Breast epithelium (tissue), 4 donors: ENCODE measurements at places on chromosomes 13 and 19.

- DNase-seq: no peak
Measured at GRCh38 chr19:51712461-51713081, 11.2 kb downstream of the HAS1 start.

DNA sequence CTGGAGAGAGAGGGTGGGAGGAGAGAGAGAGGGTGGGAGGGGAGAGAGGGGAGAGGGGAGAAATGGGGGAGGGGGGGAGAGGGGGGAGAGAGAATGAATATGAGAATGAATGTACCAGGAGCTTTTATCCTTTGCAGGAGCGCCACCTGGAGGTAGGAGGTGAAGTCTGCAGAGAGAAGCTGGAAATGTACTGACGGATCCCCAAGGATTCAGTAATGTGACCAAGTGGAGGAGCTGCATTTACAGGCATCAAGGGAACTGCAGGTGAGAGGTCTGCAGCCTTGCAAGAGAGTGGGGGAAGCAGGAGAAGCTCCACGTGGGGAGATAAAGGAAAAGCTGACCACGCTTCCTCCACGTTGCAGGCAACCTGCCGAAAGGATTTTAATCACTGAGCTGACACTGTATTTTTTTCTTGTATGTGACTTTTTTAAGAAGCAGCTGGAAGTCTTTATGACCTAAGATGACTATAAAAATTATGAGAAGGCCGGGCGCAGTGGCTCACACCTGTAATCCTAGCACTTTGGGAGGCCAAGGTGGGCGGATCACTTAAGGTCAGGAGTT, 33.7 kb downstream of the VSTM1 start:
- no peak for DNase-seq

DNA sequence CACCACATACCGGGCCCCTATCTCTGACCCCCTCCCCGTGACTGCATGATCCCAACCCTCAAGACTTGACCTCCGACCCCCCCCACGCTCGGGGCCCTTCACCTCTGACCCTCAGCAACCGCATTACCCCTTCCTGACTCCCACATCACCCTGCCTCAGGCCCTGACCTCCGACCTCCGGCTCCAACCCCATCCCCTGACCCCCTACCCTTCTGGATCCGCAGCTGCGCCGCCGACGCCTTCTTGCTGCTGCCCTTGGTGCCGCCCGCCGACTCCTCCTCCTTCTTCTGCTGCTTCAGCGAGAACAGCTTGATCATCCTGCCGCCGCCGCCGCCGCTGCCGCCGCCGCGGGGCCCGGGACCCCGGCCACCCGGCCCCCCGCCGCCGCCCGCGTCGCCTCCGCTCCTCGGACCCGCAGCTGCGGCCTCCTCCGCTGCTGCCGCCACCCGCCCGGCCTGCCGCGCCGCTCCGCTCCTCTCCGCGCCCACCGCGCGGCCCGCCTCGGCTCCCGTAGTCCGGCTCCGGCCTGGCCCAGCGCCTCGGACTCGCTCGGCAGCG, at the start of gene UBE2M:
Gene UBE2M, minus strand, starts transcription at position 546 of the 557 bp plus-strand sequence. Its CDS starts 230 bp downstream, at position 316.
- no peak for DNase-seq

DNA sequence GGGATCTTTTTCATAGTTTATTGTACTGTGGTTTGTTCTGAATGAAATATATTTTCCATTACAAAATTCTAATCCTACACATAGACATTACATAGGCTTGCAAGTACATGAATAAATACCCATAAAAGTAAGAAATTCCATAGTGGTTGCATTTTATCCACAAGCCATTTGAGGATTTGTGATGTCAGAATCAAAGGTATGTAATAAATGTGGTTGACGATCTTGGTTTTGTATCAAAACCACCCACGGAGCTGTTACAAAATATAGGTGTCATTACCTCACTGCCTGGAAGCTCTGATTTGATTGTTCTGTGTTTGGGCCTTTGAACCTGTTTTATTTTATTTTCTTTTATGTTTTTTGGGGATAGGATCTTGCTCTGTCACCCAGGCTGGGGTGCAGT, 125.1 kb downstream of the NALCN start:
- no peak for DNase-seq

- DNase-seq: peak; percentile 91
Measured at GRCh38 chr19:51570962-51571575, at the start of gene ZNF175. TSS of gene ZNF175 (plus strand) at chr19:51571283. CDS start at chr19:51573330, 2,047 bp downstream.

DNA sequence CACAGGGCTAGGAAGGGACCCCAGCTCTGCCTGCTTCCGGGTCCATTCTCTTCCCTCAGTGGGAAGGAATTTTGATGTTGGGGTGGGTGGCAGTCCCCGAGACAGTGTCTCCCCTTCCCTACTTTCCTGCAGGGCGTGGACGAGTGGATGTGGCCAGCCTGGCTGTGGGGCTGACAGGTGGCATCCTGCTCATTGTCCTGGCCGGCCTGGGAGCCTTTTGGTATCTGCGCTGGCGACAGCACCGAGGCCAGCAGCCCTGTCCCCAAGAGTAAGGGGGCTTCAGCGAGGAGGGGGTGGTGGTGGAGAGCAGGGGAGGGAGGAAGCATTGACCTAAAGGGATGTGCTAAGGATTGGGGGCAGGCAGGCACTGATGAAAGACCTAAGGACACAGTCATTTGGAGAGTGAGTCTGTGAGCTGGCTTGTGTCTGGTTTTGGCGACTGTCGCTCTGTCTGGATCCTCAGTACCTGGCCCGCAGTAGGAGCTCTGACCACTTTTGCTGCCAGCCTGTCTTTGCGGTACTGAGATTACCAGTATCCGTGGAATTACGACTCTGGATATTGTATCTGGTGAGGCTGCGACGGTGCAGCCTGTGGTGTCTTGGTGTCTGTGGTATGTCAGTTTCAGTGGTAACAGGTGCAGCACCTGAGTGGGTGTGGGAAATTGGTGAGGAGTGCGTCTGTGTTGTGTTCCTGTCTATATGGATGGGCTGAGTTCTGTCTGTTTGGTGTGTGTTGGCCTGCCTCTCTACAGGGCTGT, 2.4 kb upstream of the PRR12 start:
- DNase-seq: no peak

- no peak for DNase-seq
Measured at GRCh38 chr13:95660981-95661581, 15.9 kb upstream of the DNAJC3 start.

DNA sequence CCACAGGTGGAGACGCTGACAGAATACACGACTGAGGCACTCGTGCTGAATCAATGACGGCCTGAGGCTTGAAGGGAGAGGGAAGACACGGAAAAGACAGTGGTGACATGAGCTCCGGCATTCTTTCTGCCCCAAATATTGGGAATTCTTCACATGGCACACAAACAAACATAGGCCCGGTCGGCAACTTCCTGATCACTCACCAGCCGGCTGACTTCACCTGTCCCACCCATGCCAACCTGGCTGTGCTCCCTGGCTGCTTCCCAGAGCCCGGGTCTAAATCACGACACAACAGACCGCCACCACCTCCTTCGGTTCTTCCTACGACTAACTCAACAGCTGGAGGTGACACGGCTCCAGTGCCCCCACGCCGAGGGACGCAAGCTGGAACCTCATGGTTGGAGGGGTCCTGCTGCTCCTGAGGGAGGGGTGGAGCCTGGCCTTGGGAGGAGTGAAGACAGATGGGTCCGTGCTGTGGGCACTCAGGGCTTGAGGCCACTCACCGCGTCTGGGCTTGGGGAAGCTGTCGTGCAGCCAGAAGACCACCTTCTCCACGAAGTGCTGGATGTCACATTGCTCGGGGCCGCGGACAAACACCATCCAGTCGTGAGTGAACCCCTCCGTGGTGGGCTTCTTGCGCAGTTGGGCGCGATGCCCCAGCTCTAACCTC, 9.6 kb downstream of the MLLT1 start:
- DNase-seq: no peak

DNA sequence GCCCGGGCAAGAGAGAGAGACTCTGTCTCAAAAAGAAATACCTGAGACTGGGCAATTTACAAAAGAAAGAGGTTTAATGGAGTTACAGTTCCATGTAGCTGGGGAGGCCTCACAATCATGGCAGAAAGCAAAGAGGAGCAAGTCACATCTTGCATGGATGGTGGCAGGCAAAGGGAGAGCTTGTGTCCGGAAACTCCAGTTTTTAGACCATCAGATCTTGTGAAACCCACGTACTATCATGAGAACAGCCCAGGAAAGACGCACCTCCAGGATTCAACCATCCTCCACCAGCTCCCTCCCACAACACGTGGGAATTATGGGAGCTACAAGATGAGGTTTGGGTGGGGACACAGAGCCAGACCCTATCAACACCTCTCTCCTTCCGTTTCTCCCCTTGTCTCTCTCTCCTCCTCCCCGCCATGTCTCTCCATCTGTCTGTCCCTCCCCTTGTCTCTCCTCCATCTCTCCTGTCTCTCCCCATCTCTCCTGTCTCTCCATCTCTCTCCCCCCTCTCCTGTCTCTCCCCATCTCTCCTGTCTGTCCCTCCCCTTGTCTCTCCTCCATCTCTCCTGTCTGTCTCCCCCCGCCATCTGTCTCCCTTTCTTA, 10.0 kb downstream of the POLR2E start:
- DNase-seq: no peak

DNA sequence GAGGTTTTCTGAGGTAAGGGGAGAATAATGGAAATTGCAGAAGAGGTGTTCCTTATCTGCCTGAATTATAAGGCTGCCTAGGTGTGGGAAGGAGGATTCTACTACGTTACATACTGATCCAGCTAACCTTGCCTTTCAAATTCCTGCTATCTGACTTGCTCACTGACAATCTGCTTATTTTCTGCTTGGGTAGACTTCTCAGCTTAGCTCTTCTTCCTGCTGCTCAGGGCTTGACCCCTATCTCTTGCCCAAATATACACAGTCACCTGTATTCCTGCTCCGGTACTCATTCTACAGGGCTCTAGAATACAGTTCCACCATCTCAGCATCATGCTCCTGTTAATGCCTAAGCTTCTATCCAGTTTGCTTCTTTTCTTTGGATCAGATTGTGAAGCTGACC, 1607.6 kb downstream of the OLFM4 start:
- no peak for DNase-seq

DNA sequence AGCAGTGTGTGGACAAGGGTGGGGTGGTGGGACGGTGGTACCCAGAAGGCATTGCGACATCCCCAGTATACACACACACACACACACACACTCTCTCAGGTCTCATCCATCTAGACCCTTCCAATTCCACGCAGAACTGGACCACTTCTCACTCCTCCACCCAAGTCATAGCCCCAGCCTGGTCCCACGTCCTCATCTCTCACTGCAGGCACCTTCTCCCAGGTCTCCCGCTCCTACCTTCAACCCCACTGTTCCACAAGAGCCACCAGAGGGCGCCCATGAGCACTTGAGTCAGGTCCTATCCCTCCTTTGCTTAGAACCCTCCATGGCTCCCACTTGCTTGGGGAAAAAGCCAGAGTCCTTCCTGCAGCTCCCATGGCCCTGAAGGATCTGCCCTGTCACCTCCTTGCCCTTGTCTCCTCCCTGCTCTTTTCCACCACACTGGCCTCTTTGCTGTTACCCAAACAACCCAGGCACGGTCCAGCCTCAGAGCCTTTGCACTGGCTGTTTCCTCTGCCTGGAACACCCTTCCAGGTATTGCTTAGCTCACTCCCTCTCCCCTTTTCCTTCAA, 62.6 kb downstream of the IER2 start:
- DNase-seq: peak; percentile 59

- no peak for DNase-seq
Measured at GRCh38 chr13:79227418-79227817, 178.6 kb downstream of the RBM26 start.

DNA sequence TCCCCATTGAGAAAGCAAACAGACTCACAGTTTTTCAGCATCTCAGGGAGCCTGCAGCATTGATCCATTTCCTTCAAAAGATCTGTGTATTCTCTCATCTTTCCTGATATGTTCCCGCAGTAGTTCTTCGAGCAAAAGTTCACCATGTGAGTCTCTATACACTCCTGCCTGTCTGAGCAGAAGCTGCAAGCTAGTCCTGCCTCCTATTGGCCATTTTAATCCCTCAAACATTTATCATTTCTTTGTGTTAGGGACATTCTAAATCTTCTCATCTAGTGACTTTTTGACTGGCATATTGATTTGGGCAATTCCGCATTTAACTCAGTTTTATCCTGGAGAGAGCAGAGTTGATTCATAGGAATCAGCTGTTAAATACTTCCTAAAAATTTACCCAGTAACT, 660.4 kb upstream of the KLF12 start:
- DNase-seq: no peak

GRCh38 chr13:23609414-23609760, 39.2 kb downstream of the TNFRSF19 start:
- DNase-seq: no peak

- DNase-seq: no peak
Measured at GRCh38 chr19:44055870-44056269, 4.0 kb downstream of the ZNF223 start.

DNA sequence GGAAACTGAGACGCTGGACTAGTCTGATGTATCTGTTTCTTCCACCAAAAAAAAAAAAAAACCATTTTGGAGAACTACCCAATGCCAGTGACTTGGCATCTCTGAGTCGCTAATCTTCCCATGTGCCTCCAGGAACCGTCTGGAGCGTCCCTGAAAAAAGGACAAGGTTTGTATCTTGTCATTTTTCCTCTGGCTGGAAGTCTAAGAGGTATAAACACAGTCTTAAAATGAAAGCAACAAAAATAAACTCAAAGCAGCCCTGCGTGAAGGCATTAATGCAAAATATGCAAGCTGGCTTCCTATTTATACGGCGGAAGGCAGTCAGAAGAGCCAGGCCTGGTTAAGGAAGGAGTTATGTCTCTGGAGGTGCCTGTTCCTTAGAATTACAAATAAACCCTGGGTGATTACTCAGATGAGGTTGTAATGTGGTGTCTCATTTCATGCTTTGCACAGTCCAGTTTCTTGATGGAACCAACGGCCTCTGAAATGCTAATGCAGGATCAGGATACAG, 20.3 kb downstream of the ACTN4 start:
- no peak for DNase-seq

GRCh38 chr13:39462428-39462827, 140.6 kb downstream of the LHFPL6 start:
- DNase-seq: no peak

DNA sequence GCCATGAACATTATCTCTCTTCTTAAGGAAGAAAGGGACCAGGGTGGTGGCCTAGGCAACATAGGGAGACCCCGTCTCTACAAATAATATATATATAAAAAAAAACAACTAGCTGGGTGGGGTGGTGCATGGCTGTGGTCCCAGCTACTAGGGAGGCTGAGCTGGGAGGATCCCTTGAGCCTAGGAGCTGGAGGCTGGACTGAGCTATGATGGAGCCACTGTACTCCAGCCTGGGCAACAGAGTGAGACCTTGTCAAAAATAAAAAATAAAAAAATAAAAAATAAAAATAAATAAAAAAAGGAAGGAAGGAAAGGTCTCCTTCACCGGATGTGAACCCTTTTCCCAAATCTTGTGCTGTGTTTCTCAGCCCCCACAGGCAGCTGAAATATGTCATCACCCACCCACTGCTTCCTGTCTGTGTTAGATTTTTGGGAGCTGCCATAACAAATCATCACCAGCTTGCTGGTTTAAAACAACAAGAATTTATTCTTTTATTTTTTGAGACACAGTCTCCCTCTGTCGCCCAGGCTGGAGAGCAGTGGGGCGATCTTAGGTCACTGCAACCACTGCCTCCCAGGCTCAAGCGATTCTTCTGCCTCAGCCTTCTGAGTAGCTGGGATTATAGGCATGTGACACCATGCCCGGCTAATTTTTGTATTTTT, 9.5 kb upstream of the TSPAN16 start:
- DNase-seq: no peak
